ENCODE measurements at places on chromosomes 13 and 19.

GRCh38 chr19:42279902-42280814 lies 11.1 kb downstream of the CIC start:
- DNase-seq = peak; percentile 63

DNA sequence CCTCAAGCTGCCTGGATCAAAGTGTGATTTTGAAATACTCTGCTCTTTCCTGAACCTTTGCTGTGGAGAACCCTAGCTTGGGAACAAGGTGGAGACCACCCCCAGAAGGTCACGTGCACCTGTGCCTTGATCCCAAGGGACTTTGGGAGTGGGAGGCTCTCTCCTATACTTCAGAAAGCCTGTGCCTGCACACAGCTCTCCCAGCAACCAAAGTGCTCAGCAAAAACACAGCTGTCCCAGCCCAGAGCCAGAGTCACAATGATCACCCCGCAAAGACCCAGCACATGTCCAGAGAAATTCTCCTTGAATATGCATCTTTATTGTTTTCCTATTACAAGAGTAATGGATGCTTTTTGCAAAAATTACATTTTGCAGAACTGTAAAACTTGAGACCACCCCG lies 43.4 kb downstream of the TNFRSF19 start:
- DNase-seq = no peak

DNA sequence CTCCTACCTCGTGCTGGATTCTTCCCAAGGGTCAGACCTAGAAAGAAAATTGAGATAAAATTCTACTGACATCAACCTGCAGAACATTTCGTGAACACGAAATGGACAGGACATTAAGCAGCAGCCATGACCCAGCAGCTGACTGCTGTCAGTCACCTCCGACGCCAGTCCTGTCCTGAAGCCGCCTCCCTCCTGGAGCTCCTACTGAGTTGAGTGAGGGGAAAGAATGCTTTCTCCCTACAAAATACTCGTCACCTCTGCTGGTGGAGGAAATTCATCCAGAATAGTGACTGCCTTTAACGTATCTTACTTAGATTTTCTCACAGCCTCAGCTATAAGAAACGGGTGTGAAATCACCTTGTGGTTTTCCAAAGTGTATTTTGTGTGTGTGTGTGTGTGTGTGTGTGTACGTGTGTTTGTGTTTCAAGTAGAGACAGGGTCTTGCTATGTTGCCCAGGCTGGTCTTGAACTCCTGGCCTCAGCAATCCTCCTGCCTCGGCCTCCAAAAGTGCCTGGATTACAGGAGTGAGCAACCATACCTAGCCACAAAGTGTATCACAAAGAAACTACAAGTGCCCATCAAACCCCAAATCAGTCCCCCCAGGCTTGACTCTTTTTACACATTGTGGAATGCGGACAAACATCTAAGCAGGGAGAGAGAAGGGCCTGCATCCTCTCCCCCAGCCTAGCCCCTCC lies 2.3 kb upstream of the C13orf42 start:
- DNase-seq = no peak

GRCh38 chr13:52842441-52842840 lies 6.0 kb downstream of the PCDH8 start:
- DNase-seq = no peak
